Anterior cingulate cortex (tissue), 58 donors: ENCODE measurements at places on chromosomes 16 and 17.

GRCh38 chr16:86819533-86819892, 241.2 kb downstream of the FOXL1 start:
- no peak for DNase-seq

GRCh38 chr17:72764632-72765041, 327.9 kb downstream of the SLC39A11 start:
- no peak for DNase-seq

DNA sequence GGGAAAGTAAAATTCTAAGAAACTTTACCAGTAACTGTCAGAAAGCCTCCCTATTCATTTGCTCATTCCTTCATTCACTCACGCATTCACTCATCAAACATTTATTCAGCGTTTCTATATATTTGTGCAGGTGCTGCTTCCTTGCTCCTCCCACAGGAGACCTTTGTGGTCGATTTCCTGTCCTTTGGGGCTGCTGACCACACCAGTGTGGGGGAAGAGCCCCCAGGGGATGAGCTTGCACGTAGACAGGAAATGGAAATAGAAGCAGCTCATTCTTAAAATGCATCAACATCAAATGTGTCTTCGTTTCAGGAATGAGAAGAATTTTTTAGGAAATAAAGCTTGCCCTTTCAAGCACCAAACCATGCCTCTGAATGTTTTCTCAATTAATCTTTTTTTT, 9.6 kb downstream of the PIK3R6 start:
- DNase-seq, result no peak

DNA sequence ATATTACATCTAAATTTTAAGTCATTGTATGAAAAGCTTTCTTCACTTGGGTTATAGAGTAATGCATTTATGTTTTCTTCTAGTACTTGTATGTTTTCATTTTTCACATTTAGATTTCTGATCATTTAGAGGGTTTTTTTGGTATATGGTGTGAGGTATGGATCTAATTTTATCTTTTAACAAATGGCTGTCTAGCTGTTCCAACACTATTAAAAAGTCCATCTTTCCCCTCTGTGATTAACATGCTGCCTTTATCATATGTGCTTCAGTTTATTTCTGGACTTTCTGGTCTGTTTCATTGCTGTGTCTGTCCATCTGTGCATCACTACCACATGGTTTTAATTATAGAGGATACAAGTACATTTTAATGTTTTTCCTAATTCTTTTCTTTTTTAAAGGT, 163.8 kb downstream of the MYO1D start:
- DNase-seq, result no peak

- DNase-seq, result no peak
Observed at GRCh38 chr17:78654325-78654724, 77.1 kb upstream of the DNAH17 start.

- no peak for DNase-seq
Observed at GRCh38 chr16:30481381-30481780, 8.8 kb downstream of the ITGAL start.

GRCh38 chr17:79212149-79213087, 137.8 kb downstream of the ENGASE start:
- no peak for DNase-seq

DNA sequence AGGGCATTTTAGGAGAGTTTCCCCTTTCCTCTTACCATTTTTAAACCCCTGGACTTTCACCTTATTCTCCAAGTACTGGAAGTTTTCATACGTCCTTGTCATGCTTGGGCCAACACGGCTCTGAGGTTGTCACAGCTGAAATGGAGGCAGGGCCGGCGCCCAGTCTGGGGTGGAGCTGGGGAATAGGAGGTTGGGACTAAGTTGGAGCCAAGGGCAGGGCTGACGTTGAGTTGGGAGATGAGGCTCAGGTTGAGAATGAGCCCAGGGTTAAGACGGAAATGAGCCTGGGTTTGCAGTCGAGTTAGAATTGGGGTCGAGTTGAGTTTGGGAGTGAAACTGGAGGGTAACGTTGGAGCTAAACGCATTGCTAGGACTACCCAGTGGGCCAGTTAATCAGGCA, 1.3 kb downstream of the CLEC10A start:
- no peak for DNase-seq

DNA sequence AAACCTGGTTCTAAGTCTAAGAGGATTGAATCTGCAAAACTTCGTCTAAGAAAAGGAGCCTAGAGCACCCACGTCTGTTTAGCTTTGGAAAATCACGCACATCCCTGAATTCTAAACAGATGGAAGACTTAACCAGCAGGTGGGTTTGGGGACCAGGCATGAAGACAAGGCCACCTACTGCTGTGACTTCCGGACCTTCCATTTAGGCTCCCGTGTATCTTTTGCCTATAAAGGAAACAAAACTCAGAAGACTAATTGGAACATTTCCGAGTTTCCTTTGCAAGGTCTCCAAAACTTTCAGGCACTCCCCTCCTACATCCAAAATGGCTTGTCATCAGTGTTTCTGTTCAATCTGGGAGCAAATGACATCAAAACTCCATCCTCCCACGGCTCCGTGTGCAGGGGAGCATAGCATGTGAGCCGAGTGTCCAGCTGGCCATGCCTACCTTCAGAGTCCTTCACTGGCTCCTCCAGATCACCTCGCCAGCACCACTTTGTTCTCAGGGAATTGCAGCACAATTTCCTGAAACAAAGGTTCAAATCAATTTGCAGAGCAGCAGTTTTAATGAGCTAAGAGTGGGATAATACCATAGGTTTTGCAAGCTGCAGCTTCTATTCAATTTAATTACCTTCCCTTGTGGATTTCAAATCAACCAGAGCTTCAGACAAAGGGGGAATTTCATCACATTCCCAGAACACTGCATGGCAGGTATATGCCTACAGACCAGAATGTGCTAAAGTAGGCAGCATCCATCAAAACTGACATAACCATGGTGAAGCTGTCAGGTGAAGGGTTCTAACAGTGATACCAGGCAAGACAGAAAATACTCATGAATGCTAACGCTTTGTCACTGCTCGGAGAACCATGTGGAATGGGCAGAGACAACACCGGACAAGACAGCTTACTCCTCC, 23.5 kb downstream of the CACNG1 start:
- DNase-seq, result no peak

DNA sequence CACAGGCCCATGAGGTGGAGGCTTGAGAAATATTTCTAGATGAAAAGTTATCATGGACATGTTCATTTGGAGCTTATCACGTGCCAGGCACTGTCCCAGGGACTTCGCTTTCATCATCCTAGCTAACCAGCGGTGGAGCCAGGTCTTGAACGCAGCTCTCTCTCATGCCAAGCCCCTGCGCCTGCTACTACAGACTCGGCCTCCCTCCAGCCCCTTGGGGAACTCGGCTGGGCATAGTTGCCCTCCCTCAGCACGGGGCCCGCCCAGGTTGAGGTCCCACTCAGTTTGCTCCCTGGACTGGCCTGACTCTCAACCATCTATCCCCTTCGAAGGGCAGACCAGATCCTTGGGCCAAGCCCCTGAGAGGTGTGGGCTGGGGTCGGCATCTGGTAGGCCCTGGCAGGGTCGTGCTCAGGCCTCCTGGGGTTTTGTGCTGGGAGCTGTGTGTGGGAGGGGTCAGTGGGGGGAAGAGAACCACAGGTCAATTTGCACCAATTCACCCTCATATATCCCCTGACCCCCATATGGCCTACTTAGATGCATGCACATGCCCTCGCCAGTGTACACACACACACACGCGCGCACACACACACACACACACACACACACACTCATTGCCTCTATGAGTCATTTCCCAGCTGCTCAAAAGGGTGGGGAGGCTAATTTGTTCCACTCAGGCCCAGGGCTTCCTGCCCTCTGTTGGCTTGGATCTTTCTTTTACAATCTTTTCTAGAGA, 12.1 kb upstream of the SCN4A start:
- DNase-seq, result no peak

DNA sequence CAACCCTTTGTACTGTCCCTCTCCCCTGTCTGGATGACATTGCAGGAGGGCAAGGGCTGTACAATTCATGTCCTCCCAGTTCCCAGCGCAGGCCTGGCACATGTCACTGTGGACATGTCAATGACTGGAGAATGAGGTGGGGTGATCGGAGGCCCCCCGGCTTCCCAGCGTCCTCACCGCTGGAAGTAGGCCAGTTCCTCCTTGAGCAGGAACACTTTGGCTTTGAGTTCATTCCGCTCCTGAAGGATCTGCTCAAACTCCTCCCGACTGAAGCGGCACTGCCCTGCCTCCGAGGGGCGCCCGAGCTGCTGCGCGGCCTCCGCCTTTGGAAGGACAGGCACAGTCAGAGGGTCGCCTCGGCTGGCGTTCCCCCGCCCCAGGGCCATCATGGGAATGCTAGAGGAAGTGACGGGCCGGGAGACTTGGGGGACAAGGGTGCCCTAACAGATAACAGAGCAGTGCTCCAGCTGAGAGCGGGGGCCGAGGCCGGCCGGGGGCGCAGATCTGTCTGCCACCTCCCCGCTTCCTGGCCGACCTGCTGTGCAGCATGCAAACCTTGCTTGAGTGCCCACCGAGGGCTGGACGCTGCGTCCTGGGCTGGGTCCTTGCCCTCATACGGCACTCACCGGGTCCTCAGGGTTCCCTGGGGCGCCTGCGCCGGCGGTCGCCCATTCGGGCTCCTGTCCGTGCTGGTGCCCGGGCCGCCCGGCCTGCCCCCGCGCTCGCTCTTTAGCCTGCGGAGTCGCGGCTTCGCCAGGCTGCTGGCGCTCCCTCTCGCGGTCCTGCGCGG, 1.3 kb downstream of the RILP start:
- peak; percentile 65 for DNase-seq

DNA sequence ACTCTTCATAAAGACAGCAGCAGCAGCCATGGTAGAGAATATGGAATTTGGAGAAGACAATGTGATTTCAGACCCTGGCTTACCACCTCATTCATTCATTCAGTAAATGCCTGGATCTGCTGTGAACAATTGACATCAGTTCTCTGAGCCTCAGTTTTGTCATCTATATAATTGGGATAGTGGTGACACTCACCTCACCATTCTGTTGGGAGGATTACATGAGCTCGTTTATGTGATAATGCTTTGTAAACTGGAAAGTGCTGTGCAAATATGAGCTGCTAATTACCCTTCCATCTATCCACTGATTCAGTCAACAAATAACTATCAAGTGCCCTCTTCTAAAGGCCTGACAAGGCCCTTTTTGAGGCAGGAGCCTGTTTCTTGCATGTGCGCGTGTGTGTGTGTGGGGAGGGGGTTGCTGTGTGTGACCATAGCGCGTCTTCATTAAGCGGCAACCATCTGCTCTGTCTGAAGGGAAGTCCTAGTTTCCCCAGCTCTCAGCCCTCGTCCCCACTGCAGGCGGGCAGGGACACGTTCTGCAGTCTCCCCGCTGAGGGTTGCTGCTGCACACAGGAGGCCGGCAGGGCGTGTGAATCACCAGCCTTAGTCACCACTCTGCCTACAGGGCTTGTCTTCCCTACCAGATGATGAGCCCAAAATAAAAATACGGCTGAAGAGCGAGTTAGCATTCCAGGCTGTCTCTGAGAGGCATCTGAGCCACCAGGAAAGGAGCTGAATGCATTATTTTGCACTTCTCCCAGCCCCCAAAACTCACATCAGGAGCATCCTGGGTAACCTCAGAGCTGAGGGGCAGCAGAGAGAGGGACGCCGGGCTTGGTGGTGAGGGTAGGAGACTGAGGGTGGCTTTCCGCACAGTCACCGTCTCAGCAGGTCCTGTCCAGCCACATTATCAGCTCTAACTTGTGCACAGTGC, 19.9 kb downstream of the ARL4D start:
- peak; percentile 71 for DNase-seq

GRCh38 chr17:55584055-55584685, 72.9 kb upstream of the SMIM36 start:
- no peak for DNase-seq

DNA sequence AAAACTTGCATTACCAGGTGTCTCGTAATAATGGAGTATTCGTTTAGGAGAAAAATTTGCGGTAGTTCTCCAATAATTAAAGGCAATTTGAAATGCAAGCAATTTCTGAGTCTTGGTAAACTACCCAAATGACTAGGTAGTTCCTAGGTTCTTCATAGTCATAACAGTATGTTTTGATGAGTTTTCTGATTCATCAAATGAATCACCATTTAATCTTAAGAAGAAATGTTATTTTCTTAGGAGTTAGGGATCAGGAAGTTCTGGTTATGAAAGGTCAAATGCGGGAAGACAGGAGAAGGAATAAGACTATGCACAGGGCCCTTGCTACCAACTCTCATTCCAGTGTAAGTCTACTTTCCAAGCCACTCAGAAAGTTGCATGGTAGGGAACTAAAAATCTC, 221.5 kb upstream of the SOX9 start:
- no peak for DNase-seq

- no peak for DNase-seq
Observed at GRCh38 chr17:17514993-17515933, 19.1 kb upstream of the RASD1 start.

GRCh38 chr17:65990593-65990992, 201.3 kb downstream of the CEP112 start:
- no peak for DNase-seq

DNA sequence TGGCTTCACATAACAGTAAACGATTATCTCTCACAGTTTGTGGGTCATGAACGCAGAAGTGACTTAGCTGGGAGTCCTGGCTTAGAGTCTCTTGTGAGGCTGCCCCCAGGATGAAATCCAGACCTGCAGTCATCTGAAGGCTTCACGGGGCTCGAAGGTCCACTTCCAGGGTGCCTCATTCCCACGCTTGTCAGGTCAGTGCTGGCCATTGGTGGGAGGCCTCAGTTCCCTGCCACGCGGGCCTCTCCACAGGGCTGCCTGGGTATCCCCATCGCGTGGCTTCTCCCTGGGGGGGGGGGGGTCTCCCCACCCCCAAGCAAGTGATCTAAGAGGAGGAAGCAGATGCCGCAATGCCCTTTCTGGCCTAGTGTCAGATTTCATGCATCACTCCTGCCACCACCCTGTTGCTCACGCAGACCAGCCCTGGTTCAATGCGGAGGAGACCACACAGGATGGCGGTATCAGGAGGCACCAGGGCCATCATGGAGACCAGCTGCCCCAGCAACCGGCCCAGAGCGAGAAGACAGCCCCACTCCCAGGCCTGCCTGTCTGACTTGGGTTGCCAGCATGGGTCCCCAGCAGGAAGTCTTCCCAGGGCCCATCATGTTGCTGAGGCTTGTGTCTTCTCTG, 77.3 kb upstream of the CDH5 start:
- no peak for DNase-seq

GRCh38 chr17:73030501-73030921, 62.0 kb downstream of the SLC39A11 start:
- DNase-seq, result no peak

DNA sequence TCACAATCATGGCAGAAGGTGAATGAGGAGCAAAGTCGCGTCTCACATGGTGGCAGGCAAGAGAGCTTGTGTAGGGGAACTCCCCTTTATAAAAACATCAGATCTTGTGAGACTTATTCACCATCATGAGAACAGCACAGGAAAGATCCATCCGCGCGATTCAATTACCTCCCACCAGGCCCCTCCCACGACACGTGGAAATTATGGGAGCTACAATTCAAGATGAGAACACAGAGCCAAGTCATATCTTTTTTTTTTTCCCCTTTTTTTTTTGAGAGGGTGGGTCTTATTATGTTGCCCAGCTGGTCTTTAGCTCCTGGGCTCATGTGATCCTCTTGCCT, 60.0 kb downstream of the RPTOR start:
- no peak for DNase-seq

- DNase-seq, result no peak
Observed at GRCh38 chr16:54034684-54035083, 251.9 kb downstream of the IRX3 start.
